GM12878 (cell line): ENCODE measurements at places on chromosomes 4 and X.

DNA sequence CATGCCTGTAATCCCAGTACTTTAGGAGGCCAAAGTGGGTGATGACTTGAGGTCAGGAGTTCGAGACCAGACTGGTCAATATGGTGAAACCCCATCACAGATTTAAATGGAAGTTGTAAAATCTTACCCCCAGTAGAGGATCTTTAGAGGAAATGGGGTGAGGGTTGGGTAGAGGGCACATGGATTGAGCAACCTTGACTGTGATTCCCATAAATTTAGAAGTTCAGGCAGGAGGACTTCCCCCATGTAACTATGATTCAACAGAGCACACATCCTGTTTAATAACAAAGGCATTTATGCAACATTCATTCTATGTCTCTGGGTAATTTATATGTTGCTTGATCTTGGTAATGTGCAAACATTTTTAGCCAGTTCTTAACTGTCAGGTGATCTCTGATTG, 143.1 kb downstream of the RBM47 start:
- no peak for DNase-seq

GRCh38 chrX:87338510-87338909, 179.1 kb upstream of the KLHL4 start:
- no peak for DNase-seq

- DNase-seq, result no peak
Observed at GRCh38 chr4:45408996-45409395, 682.6 kb upstream of the GNPDA2 start.

GRCh38 chr4:16231570-16232245, 5.4 kb upstream of the TAPT1 start:
- no peak for DNase-seq

- no peak for DNase-seq
Observed at GRCh38 chr4:32025851-32026459, 1305.8 kb downstream of the PCDH7 start.

DNA sequence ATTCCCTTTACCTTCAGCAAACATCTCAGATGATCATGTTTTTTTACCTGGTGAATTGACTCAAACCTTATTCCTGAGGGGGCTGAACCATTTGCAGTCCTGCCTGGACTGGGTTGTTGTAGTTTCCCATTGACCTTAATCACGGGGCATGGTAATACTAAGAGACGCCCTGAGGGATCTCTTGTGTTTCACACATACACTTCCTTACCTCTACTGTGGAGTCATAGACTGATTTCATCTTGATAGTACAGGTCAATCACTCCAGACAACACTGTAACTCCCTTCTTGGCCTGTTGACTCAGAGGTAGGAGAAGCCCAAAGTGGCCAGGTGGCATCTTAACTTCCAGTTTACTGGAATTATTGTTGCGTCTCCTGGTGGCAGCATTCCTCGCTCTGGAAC, 1064.0 kb upstream of the PCDH10 start:
- no peak for DNase-seq

DNA sequence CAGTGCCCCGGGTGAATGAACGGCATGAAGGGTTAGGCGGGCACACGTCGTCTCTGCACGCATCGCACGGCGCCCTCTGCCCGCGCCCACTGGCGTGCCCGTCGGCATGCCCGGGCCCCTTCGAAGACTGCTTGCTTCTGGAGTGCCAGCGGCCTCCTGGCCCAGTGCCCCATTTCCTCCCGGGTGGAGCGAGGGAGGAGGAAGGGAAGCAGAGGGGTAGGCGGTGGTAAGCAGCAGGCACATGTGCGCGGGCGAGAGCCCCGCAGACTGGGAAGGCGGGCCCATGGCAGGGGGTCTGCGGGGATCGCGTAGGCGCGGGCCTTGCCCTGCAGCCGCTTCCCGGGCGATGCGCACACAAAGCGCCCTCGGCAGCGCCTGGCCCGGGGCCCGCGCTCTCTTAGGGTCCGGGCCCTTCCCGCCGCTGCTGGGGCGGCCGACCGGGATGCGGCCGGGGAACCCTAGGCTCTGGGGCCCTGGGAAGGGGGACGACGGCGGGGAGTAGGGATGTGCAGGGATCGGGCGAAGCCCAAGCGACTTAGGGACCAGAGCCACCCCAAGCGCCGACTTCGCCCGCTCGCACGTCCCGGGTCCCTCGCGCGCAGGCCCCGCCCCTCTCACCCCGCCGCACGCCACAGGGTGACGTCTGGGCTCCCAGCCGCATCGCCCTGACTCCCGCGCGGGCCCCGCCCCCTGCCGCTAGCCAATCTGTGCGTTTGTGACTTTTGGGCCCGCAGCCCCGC, 866 bp upstream of the EMD start:
- DNase-seq, result no peak

- DNase-seq, result no peak
Observed at GRCh38 chrX:134670134-134670924, 12.1 kb upstream of the PLAC1 start.

DNA sequence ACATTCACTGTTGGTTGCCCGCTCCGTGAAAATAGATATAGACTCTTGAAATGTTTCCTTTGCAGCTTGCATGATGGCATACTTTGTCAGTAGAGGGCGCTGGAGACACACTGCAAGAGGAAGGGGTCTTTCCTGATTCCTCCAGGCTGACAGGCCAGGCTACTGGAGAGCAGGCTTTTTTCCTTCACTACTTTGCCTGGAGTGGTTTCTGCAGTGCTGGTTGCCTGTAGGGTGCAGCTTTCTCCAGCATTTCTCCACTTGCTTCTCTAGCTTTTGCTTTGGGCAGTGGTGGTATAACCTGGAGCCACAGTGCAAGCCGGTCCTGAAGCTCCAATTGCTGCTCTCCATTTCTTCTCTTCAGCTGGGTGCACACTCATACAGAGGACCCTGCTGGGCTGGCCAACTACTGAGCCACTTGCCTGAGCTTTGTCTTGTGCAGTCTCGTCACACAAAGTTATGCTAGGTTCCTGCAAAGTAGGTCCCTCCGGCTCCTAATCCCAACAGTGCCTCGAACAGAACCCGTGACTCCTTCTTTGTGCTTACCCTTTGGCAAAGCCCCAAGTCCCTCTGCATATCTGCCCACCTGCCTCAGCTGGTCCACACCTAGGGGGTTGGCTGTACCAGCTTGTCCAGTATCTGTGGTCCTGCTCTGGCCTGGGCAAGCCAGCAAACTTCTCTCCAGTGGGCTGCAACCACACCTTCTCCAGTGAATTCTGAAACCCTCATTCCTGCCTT, 46.3 kb downstream of the RASSF6 start:
- DNase-seq, result peak; percentile 51

- no peak for DNase-seq
Observed at GRCh38 chr4:15536552-15537499, 67.1 kb downstream of the CC2D2A start.

- DNase-seq, result peak; percentile 94
Observed at GRCh38 chr4:128517739-128518510, 230.3 kb upstream of the PGRMC2 start.

DNA sequence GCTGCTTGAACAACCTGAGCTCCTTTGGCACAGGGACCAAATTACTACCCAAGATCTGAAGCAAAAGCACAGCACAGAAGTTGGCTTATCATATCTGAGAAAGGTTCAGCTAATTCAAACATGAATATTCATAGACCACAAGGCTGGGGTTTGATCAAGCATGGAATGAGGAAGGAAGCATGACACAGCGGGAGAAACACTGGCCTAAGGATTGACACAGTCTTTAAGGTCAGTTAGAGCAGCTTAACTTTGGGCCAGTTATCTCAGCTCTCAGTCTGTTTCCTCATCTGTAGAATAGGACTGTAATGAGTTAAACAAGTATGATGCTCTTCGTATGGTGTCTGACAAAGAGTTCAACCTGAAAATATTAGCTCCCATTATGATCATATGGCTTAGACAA, 88.5 kb upstream of the CBR4 start:
- peak; percentile 61 for DNase-seq

GRCh38 chr4:40065010-40065409, 8.4 kb downstream of the N4BP2 start:
- DNase-seq, result no peak

DNA sequence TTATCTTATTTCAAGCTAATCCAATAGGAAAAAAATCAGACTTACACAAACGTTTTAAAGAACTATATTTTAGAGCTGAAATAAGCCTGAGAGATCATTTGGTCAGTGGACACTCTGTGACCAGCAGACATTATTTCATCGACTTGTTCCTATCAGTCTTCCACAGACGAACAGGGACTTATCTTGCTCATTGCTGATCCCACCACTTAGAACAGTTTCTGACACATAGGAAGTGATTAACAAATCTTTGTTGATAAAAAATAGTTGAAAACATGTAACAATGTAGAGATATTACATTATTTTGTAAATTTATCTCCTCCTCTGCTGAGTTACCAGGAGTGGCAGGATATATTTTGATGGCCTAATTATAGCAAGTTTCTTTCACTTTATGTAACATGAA, 65.8 kb downstream of the TAPT1 start:
- DNase-seq, result no peak

DNA sequence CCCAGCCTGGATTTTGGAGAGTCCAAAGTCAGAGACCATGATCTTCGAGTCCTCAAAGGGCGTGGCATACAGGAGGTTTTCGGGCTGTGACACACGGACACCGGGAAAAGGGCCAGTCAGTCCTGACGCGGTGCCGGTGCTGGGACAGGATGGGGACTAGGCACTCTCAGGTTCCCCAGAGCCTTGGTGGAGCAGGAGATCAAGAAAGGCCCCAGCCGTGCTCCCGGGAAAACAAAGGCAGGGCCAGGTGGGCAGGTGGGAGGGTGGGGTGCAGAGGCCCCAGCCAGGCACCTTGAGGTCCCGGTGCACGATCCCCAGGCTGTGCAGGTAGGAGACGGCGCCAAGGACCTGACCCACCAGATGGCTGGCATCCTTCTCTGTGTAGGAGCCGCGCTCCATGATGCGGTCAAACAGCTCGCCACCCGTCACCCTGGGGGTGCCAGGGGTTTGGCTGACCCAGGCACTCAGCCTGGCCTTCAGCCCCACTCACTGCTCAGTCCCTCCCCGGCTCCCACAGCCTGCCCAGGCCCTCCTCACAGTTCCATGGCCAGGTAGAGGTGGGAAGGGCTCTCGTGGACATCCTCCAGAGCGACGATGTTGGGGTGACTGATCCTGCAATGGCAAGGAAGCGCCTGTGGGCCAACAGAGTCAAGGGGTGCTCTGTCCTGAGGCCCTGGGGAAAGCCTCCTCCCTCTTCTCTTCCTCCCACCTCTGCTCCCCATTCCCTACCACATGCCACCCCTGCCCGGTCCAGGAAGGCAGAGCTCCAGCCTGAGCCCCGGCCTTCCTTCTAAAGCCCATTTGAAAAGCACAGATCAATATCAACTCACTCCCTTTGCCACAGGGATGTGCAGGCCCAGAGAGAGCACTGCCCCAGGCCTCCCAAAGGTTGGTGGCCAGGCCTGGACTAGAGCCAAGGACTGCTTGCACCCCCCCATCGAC, 1.8 kb downstream of the PNCK start:
- DNase-seq, result no peak

- DNase-seq, result no peak
Observed at GRCh38 chrX:48626401-48627298, 29.4 kb downstream of the WDR13 start.

- DNase-seq, result no peak
Observed at GRCh38 chr4:171812665-171813525, at the start of gene GALNTL6. TSS of gene GALNTL6 (plus strand) at chr4:171813404.

GRCh38 chrX:150753357-150753756, 60.2 kb downstream of the MTMR1 start:
- DNase-seq, result no peak

- no peak for DNase-seq
Observed at GRCh38 chr4:155578726-155579370, 87.8 kb upstream of the GUCY1A1 start.

DNA sequence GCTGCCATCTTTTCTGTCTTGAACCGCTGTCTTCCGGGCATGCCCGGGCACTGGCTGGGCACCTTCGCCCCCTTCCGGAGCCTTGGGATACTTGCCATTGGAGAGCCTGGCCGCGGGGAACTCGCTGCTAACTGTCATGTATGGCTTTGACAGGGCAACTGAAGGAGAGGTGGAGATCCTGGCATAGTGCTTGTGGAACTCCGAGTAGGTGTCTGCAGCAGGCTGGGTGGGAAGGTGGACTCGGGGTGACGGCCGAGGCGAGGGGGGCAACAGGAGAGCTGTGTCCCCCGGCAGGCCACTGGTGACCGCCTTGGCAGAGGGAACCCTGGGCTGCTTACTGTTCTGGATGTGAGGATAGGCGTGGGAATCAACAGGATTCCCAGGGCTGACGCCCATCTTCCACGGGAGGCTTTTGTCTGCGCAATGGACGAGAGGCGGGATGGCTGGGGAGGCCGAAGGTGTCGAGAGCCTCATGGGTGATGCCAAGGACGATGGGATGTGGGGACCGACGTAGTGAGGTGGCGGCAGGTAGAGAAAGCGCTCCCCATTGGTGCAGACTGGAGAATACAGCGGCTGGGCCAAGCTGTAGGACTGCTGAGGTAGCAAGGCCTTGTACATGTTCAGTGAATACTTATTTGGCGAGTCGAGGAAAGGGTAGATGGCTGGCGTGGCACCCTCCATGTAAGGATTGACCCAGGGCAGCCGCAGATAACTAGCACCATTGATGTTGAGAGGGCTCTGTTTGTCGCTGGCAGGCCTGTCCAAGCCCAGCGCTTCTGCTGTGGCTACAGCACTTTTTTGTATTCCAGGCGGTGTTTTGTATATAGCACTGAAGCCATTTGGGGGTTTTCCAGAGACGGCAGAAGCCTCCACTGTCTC, 23.4 kb downstream of the BCOR start:
- DNase-seq, result no peak
